ENCODE measurements at places on chromosomes 2 and 18.

- no peak for DNase-seq
These were observed 37.1 kb downstream of the RRM2 start for GRCh38 chr2:10159581-10160131.

DNA sequence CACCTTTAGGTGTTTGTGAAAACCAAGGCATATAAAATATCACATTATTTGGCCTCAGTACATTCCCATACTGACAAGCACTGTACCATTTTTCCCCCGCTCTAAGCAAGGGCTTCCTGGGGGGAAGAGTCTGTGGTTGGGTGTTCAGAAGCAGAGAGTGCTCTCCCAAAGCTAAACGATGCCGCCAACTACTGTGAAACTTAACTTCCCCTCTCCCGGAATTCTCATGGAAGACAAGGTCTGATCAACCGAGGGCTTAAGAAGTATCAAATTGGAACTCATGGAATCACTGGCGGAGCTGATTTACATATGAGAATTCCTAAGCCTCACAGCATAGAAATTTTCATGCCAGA is 433 bp upstream of the MFF start:
- DNase-seq: no peak

DNA sequence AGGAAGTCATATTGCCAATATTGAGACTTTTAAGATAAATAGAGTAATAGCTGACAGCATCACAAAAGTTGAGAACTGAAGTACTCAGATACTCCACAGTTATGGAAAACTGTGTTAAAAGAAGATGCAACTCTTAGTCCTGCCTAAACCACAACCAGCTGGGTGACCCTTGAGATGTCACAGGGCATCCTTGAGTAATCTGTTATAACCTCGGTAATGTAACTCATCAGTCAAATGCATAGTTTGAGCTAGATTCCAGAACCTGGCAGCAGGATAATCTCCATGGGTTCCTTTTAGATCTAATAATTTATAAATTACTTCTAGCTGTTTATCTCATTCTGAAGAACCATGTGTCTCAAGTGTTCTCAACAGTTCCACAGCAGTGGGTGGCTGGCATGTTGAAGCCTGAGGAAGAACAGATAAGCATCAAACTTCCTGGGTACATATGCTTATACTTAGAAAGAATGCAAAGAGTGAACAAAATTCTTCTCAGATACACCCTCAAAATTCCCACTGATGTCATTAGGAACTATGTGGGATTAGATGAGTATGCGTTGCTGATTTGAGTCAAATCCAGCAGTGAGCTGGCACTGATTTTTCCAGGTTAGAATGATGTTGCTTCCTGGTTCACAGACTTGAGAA is 304.1 kb upstream of the ERBB4 start:
- DNase-seq: peak; percentile 91

DNA sequence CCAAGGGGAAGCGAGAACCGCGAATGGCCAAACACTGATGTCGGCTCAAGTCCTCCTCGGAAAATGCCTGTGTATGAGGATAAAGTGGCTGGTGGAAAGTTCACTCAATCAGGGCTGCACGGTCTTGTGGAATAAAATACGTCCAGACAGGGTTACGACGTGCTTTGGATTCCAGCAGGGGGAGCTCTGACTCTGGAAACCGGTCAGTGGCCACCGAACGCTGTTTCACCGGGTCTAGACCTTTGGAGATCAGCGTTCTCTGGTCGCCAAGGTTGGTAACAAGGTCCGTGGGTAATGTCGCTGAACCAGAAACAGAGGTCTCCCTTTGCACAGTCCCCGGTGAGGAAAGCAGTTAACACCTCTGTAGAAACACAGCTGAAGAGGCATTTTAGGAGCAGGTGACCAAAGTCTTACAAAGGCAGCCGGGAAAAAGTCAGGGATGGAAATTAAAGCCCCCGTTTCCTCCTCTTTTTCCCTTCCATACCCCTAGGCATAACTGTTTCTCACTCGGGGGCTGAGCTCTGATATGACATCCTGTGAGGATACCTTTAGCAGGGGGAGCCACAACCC is 47.8 kb downstream of the CDCA7 start:
- DNase-seq: peak; percentile 39

GRCh38 chr2:179953359-179953758 is 53.7 kb downstream of the CWC22 start:
- DNase-seq: no peak

- no peak for DNase-seq
These were observed 246.3 kb downstream of the TXNL1 start for GRCh38 chr18:56391931-56392590.

GRCh38 chr2:71299507-71299906 is 32.1 kb upstream of the ZNF638 start:
- DNase-seq: no peak

- peak; percentile 87 for DNase-seq
These were observed 2.5 kb upstream of the FAP start for GRCh38 chr2:162245781-162246180.
